GM10248 (cell line): ENCODE measurements at places on chromosomes 3 and 15.
A peak's percentile ranks its signal among the peaks of the same experiment; 100 is the strongest.

DNA sequence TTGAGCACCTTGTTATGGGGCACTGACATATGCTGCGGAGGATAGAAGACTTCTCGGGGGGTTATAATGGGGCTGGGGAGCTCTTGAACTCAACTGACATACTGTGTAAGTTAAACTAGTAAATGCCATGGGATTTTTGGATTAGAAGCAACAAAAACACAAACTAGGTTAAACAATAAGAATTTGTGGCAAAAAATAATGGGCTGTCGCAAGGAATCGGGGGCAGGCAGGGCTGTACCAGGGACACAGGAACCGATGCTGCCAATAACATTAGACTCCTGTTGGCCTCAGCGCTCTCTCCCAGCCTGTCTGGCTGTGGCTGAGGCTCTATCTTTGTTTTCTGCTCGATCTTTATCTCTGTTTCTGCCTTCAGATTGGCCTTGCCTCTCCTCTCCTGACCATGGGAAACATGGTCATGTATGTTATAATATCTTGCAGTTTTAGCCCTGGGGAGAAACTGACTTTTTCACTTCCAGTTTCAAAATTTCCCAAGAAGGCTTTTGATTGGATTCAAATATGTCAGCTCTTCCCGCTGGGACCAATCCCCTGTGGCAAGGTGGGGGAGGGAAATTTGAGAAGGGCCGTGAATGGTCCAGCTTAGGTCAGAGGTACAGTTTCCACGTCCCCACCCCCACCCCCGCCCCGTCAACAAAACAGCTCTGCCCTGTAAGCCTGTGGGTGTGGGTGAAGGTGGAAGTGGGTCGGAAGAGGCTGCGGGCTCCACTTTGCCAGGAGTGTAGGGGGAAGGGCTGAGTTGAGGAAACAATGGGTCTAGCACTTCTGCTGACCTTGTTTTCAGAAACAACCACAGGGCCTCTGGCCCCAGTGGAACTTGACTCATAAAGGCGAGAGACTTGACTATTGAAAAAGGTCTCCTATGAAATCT, 161.1 kb upstream of the TBL1XR1 start:
- peak; percentile 66 for DNase-seq

- DNase-seq: no peak
These were observed 85.3 kb downstream of the ASB7 start for GRCh38 chr15:100687582-100688141.

DNA sequence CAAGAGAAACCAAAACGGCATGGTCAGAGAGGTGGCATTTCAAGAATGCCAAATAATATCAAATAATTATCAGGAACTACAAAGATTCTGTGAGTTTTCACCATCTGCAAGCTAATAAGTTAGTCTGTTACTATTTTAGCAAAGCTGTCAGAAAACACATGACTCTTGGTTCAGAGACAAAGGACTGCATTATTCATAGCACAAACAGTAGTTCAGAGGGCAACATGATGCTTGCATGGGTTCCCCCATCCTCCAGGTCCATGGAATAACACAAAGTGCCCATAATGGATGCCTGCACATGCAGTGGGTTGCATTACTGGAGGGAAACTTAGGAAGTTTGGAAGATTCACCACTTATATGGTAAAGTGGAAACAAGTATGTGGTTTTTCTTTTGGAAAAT, 228.8 kb upstream of the ALCAM start:
- no peak for DNase-seq

DNA sequence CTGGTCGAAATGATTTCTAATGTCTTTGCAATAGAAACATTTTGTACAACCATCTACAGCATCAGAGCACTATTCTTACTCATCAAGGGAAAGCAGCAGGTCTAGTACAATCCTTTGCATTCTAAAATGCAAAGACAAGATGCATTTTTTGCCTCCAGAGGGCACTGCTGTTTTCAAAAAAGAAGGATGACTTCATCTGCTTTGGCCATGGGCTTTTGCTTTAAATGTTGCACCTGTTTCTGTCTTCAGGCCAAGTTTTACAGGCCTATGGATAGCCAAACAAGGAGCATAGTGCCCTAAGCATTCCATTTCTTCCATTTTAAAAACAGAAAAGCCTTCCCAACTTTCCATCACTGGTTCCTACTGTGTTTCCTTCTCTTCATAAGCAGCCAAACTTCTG, 3.4 kb downstream of the PARP9 start:
- peak; percentile 77 for DNase-seq

DNA sequence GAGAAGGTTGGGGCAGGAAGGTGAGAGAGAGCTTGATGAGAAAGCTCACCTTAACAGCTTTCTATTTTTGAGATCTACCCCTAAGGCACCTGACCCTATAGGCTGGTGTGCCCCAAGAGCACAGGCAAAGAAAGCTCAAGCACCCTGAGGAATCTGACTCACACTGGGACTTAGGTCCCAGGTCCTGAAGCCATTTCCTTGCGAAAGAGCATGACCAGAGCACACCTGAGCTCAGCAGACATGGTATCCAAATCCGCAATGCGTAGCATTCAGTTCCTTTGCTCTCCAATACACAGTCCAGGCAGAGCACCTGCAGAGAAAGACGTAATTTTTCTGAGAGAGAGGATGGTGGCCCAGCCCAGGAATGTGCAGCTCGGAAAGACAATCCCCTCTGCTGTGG, 112.1 kb upstream of the LPP start:
- no peak for DNase-seq

DNA sequence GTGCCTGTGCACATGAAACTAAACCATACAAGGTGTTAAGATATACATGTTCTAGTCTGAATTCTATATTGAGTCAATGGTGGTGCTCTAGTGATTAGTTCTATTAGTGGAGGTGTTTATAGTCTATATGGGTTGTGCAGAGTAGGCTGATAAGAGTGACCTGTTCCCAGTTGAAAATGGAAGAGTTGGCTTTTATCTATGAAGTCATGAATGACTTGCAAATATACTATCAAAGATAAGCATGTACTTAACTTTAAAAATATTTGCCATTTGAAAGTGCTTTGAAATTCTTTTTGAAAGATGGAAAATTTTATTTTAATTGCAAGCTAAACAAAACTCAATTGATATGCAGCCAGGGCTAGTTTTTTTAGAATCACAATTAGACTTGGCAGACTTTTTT, 150.6 kb upstream of the SGO1 start:
- DNase-seq: no peak

DNA sequence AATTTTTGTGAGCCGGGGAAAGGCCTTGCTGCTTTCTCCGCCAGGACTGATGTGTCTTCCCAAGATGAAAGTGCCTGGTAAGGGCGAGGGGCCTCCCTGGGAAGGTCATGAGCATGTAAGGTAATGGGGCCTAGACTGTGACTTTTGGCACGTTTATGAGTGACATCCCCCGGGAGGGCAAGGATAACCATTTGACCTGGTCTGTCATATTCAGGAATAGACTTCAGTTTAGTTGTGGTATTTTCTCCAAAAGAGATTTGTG, 631 bp upstream of the CNBP start:
- DNase-seq: no peak

DNA sequence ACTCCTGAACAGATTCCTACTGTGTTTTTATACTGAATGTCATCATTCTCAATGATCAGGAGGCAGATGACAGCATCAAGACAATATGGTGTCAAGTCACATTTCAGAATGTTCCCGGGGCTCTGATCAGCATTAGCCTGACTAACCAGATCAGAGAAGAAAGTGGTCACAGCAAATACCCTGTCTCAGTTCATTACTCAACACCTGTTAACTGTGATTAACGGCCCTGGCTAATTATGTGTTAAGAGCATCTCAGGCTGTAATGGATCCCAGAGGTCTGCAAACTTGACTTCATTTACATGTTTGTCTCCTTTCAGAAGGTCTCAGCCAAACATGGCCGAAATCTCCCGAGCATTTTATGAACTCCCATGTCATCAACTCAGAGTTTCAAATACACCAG, 833.7 kb downstream of the FHIT start:
- no peak for DNase-seq

DNA sequence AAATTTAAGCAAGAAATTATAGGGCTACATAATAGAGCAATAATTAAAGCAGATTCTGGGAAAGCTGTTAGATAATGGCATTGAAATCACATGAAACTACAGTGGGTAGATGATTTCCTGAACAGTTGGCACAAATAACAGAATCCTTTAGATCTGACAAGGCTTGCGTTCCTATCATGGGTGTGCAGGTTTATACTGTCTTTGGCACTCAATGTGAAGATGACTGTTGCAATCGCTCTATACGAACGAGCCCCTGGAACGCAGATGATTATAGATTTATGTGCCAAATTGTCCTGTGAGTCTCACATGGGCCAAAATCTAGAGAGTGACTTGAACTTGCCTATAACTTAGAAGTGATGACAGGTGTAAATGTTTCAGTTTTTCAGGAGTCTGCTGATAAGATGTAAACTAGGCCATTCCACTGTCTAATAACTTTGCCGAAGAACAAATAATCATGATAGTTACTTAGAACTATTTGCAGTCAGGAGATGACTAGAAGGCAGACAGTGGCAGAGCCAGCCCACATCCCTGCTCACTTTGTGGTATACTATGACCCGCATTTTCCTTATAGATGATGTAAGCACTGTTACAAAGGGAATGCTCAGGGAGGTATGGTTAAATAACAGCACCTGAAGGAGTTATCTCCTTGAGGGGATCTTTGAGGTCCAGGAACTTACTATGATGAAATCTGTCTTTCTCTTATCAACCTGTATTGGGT, 30.5 kb upstream of the TRPC1 start:
- no peak for DNase-seq

GRCh38 chr15:40953713-40954074, 423 bp downstream of the CHAC1 start:
- DNase-seq: no peak

- DNase-seq: no peak
These were observed 657.3 kb upstream of the KCNMB2 start for GRCh38 chr3:177878957-177879356.

DNA sequence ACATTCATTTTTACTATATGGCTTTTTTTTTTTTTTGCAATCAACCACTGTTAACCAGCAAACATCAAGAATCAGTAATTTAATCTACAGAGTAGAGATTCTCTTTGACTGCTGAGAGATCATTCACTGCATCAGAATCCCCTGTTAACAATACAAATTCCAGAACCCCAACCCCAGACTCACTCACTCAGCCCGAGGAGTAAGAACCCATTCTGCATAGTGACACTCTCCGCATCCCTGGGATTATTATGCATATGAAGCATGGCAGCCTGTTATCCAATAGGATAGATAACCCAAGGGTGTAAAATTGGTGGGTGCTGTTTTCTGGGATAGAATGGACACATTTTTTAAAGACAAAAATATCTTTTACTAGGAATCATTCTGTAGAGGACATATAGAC, 76.3 kb upstream of the CCDC39 start:
- no peak for DNase-seq

- no peak for DNase-seq
These were observed 136.3 kb upstream of the LRRFIP2 start for GRCh38 chr3:37310666-37311050.

- no peak for DNase-seq
These were observed 86.2 kb upstream of the COL6A5 start for GRCh38 chr3:130259166-130259874.

DNA sequence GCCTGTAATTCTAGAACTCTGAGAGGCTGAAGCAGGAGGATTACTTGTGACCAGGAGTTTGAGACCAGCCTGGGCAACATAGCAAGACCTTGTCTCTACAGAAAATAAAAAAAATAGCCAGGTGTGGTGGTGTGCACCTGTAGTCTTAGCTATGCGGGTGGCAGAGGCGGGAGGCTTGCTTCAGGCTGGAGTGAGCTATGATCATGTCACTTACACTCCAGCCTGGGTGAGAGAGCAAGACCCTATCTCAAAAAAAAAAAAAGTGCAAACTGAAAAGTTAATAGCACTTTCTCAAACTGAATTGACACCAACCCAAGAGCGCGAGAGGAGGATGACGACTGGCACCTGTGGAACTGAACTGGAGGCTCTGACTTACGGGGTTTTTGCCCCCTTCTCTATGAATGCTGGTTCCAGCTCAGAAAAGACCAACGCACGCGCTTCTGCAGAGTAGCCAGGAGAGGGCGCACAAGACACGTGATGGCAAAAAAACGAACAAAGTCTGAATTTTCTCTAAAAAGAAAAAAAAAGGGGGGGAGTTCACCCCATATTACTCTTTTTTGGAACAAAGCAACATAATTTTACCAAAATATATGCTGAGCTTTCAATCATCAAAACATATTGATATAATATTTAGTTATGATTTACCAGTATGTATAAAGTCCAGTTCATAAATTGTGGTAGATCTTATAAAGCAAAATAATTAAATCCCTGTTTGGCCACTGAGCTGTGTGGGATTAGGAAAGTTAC, 23.7 kb downstream of the CFAP92 start:
- peak; percentile 68 for DNase-seq

DNA sequence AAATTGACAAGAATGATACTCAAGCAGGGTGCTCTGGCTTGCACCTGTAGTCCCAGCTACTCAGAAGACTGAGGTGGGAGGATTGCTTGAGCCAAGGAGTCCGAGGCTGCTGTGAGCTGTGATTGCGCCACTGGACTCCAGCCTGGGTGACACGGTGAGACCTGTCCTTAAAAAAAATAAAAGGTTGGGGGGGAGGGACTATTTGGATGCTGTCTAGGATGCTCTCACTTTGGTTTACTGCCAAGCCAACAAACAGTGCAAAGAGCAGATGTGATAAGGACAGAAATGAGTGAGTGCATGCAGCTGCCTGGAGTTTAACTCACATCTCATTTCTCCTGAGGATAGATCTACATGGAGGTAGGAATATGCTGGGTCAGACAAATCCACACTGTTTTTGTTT, 130.0 kb downstream of the FRMD4B start:
- no peak for DNase-seq

GRCh38 chr3:111691293-111691909, 96.3 kb upstream of the ZBED2 start:
- DNase-seq: peak; percentile 28

GRCh38 chr15:57035664-57036063, 117.2 kb downstream of the TCF12 start:
- DNase-seq: no peak

- DNase-seq: no peak
These were observed 15.7 kb upstream of the ETV5 start for GRCh38 chr3:186124592-186124991.

DNA sequence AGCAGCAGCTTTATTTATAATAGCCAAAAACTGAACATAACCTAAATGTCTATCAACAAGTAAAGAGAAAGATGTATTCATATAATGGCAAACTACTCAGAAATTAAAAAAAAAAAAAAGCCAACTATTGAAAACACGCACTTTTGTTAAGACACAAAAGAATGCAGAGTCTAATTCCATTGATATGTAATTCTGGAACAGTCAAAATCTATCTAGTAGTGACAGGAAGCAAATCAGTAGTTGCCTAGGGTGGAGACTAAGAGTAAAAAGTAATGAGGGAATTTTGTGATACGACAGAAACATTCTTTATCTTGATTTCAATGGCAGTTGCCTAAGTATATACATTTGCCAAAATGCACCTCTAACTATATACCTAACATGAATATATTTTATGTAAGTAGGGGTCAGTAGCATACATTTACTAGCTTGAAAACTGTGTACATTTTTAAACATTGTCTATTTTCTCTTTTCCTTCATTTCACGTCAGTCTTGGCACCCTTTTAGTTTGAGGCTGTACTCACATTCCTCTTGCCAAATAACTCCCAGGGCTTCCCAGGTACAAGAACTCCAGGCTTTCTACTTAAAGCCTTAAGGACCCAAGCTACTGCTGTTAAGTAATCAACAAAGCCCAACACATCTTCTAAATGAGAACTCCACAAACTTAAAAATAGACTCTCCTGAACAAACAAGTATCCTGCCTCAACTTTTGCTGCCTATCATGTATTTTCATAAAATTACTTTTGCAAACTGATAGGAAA, 54.7 kb downstream of the ADAM10 start:
- DNase-seq: no peak
